ENCODE measurements at places on chromosomes 3 and 15. TPM values are rescaled to one million over a fixed set of nuclear protein-coding genes. Genes with fewer than 3 reads are reported as not detected.

Gene GOLGA8R
- total RNA-seq = 10.7 TPM

Gene ZPLD1
- 1.9 TPM for total RNA-seq

Gene GTF2A2
- total RNA-seq = 28.6 TPM

Gene CHL1
- 78.5 TPM for total RNA-seq

Gene TNNC1
- 105 TPM for total RNA-seq

Gene CCDC39
- total RNA-seq = 0.66 TPM

Gene SCAANT1
- total RNA-seq = not detected

Gene SAMD7
- total RNA-seq = 22.0 TPM

Gene PEX5L
- total RNA-seq = 22.8 TPM

Gene POMGNT2
- 31.2 TPM for total RNA-seq

Gene ISLR2
- 50.0 TPM for total RNA-seq

Gene PARP15
- total RNA-seq = 0.82 TPM
